ENCODE measurements at places on chromosomes 5 and 9.

DNA sequence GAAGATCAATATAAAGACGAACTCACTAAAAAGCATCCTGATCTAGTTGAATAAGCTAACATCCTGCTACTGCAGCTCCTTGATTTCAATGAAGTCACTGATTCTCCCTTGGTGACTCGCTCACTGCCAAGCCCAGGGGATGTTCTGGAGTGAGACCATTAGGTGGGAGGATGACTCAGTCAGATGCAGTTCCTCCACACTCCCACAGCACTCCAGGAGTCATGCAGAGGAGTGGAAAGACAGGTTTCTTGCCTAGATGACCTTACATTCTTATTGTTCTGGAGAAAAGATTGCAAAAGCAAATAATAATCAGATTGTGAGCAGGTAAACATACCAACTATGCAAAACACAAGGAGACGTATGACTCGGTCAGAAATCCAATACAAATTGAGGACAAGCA is 15.3 kb downstream of the GCNT4 start:
- DNase-seq = peak; percentile 21

- no peak for DNase-seq
These were observed 371.5 kb downstream of the ADGRV1 start for GRCh38 chr5:90930062-90930461.

GRCh38 chr9:85859765-85860164 is 81.2 kb upstream of the NAA35 start:
- DNase-seq = no peak

DNA sequence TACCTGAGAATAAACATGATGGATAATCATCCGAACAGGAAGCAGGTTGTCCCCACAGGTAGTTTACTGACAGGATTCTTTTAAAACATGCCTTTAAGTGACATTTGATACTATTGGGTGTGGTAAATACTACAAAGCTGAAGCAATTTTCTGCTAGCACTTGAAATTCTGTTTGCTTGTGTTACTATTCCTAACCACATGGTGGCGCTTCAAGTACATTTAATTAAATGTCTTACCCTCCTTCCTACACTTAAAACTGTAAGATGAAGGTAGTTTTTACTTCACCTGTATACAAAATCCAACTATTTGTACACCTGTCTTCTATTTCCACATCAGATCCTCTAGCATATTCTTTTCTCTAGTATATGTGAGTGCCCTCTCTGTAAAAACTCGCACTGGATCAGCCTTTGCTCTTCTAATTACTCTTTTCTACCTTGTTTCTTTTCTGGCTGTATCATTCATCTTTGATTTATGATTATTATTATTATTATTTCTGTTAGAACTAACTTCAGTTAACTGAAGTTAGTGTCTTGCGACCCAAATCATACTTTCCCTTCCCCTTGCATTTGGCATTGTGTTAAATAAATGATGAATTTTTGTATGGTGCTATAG is 18.4 kb downstream of the SLC25A46 start:
- DNase-seq = no peak

DNA sequence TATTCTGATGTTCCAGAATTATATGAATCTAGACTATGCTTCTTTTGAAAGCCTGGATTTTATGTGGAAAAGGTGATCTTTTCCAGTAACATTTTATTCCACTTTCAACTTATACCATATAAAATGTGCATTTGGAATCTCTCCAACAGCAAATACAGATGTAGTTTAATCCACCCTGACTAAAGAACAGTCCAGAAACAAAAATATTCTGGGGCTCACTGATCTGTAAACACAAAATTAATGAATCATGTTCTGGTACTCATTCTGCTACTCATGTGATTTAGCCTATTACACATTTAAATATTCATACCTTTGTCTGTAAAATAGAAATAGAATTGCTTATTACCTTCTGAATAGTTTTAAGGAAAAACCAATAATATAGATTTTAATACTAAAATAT is 125.8 kb downstream of the ARRDC3 start:
- no peak for DNase-seq

DNA sequence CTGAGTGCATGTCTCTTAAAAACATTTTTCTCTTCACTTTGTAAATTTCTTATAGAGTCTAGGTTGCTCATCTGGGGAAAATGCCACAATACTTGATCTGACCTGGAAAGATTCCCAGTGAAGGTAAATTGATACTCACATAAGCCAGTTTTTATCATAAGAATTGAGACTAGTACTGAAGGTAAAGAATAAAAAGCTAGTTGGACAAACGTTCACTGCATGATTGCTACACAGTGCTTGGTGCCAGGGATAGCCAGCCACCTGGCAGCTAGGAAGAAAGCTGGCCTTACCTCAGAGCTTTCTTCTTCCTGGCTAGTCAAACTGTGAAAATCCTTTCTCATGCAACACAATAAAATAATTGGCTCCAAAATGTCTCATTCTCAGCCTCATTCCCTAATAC is 77.1 kb downstream of the MUSK start:
- no peak for DNase-seq

DNA sequence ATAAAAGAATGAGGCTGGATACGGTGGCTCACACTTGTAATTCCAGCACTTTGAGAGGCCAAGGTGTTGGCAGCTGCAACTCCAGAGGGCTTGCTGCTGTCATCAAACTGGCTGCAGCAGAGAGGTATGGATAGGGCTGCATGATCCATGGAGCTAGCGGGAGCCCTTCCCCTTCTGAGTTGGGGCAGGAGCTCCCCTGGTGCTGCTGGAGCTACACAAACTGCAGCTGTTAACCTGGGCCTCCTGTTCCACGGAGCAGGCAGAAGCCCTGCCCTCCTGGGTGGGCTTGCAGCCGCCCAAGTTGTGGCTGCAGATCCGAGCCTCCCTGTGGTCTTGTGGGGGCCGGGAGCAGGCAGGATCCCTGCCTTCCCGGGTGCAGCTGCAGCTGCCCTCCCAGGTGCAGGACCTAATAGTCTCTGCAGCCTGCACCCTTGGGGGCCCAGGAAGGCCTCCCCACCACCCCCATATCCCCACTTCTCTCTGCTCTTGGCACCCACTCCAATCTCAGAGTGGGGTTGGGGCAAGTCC is 15.8 kb downstream of the CDC25C start:
- DNase-seq = no peak

GRCh38 chr5:13946111-13946510 is 1.6 kb upstream of the DNAH5 start:
- DNase-seq = no peak

DNA sequence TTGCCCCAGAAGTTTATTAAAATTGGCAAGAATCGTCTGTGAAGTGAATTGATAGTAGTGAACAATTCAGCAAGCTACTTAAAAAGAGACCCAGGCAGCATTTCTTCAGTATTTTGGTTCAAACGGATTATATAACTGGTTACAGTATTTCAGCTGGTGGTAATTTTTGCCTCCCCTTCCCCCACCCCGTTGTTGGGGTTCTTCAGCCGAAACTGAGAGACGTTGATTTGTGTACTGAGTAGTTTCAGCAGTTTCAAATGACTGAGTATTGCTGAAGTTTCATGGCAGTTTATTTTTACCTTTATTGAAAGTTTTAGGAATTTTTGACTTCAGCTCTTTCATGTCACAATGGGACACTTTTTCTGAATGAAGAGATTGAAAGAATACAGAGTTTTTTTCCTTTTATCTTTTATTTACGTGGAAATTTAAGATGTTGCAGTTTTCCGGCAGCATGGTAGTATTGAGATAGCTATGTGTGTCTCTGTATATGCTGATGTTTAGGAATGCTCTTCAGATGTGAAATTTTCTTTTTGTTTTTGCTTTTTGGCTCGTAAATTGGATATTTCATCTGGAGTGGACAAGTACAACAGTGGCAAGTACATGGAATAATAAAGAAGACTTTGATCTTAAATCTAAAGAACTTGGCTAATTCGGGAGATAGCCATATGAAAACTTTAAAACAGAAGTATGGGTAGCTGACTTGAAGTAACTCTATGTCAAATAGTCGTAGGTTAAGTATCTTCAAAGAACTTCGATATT is 1.9 kb downstream of the GPBP1 start:
- DNase-seq = peak; percentile 63

DNA sequence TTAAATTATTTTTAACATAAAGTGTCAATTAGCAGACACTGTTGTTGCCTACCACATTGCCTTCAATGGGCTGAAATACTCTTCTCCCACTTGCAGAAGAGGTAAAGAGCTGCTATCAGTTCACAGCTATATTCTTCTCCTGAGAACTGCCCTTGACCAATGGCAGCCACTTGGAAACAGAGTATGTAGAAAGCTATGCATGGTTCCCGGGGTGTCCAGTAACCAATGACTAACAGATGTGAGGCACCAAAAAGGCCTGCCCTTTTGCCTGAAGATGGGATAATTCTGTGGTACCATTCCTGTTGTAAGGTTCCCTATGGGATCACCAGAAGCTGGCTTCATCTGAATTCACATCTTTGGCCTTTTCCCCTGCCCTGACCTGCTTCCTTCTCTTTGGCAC is 181.4 kb upstream of the MAP3K1 start:
- no peak for DNase-seq

DNA sequence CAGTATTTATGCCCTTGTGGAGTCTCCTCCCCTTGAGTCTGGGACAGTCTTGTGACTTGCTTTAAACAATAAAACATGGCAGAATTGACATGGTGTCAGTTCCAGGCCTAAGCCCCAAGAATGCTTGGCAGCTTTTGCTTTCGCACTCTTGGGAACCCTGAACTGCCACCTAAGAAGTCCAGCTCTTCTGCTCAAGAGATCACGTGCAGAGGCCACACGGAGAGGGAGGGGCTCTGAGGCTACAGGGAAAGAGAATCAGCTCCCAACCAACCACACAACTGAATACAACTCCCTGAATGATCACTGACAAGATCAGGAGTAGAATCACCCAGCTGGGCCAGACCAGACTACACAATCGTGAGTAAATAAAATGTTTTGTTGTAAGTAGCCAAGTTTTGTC is 97.6 kb downstream of the MED27 start:
- DNase-seq = no peak

DNA sequence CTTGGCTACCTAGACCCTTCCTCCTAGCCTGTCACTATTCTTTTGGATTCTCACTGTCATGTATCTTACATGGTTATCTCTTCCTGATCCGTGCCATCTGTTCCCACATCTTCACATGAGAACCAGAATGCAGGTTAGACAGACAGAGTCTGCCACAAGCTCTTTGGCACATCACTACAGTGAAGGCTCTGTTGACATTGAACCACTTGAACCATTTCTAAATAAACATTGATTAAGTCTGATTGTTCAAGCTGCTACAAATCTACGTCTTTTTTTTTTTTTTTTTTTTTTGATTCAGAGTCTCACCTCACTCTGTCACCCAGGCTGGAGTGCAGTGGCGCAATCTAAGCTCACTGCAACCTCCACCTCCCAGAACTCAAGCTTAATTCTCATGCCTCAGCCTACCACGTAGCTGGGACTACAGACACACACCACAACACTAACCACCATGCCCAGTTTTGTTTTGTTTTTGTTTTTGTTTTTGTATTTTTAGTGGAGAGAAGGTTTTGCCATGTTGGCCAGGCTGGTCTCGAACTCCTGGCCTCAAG is 85.1 kb upstream of the LRRTM2 start:
- no peak for DNase-seq

- DNase-seq = no peak
These were observed 580.8 kb downstream of the CCDC171 start for GRCh38 chr9:16133556-16134227.

All from activated naive CD4-positive, alpha-beta T cell treated with Interleukin-2 at 50 U/mL for 16 hours (primary cell).